ENCODE measurements at places on chromosomes 7 and 10.

- no peak for ATAC-seq
These were observed 44.2 kb downstream of the PPIF start for GRCh38 chr10:79391231-79392019.

- ATAC-seq, result peak; percentile 30
These were observed 493 bp downstream of the ZMIZ2 start for GRCh38 chr7:44748948-44749731.

GRCh38 chr10:97851341-97852001, 1.8 kb downstream of the GOLGA7B start:
- ATAC-seq, result no peak

- ATAC-seq, result no peak
These were observed 48.4 kb downstream of the SHH start for GRCh38 chr7:155763691-155764437.

DNA sequence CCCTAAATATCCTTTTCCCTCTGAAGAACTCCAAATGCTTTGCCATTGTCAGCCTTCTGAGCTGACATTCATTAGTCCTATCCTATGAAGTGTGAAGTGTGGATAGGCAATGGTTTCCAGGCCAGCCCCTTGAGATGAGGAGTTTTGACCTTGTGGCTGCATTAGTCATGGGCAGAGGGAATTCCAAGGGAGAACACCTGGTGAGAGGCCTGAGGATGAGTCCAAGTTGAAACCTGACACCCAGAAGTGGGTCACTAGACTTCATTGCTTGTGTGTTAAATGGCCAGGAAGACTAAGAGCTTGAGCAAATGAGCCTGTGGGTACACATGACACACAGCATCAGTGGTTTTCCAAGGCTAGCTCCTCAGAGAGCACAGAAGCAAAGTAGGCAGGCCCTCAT, 260.8 kb downstream of the SKAP2 start:
- ATAC-seq, result no peak

DNA sequence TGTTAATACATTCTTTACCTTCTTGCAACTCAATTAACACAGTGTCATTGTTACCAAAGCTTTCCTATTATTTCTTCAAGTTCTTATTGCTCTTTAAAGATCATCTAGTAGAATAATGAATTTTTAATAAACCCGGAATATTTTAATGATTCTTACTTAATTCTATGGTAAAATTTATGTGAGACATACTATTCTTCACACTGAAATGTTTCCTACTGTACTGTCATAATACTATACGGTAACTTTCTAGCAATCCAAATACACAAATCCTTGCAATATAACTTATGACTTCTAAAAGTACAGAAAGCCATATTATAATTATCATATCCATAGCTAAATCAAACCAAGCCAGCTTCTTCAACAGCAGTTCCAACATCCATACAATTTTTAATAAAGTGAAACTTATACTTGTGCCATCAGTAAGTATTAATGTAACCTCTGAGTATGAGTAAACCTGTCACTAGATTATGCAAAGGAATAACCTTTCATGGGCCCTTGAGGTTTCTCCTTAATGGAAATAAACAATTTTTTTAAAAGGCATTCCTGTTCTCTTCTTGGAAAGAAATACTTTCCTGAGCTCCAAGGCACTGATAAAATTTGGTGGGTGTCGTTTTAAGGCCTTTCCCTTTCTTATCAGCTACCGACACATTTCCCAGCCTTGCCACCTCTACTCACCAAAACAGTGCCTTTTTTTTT, 87.4 kb downstream of the IMMP2L start:
- no peak for ATAC-seq

DNA sequence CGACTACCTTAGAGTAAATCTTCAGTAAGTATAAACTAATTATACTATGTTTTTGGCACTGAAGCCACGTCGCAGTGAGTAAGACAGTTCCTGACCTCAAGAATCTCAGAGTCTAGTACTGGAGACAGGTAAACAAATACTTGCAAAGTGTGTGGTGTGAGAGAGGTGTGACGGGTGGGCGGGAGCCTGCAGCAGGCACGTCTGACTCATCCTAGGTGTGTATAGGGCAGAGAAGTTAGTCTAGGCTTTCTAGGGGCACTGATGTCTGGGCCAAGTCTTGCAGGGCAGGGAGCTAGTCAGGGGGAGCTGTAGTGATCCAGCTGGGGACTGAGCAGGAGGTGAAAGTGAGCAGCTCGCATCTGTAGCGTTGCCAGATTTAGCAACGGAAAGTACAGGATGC, 35.9 kb upstream of the SFTPD start:
- no peak for ATAC-seq

GRCh38 chr7:27303026-27303425, 60.4 kb downstream of the EVX1 start:
- no peak for ATAC-seq

DNA sequence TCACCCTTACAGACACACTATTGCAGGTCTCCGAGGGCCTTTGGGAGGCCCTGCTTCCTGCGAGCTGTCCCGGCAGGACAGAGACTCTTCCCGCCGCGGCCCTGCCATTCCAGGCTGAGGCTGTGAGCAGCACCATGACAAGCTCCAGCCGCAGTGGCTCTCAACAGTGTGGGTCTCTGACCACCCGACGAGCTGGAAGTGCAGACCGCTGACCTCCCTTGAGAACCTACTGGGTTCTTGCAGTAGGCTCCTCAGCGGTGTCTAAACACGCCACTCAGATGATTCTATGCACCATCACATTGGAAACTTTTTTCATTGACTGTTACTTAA, 303.4 kb downstream of the WDR37 start:
- no peak for ATAC-seq

GRCh38 chr7:76513817-76514799, 3.8 kb downstream of the UPK3B start:
- no peak for ATAC-seq

DNA sequence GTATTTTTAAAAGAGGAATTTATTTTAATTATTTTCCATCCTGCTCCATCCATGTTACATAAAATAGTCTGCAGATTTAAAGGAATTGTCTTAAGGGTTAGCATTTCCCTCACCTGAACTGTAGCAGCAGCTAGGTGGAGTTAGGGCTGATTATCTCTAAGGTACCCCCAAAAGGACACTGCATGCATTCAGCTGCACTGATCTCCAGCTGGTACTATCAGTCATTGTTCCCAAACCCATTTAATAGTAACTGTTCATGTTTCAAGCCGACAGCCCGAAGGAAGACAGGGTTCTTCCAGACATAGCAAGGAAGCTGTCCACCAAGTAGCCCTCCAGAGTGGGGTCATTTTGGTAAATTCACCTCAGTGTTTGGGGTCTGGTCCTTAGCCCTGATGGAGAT, 48.7 kb downstream of the FAM171A1 start:
- no peak for ATAC-seq

DNA sequence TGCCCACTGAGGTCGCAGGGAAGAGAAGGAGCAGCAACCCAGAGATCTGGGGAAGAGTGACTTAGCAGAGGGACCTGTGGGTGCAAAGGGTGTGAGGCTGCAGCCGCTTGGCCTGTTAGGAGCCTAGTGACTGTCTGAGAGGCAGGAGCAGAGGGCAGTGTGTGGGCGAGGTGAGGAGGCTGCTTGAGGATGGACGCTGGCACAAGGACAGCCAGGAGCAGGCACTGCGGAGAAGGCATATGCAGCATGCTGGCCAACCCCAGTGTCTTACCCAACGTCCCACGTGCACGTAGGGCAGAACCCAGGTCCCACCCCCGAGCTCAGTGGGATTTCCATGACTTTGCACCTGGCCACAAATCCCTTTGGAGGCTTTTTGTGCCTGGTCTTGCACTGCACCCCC, 54.1 kb downstream of the C10orf105 start:
- ATAC-seq, result no peak

GRCh38 chr10:124366825-124367224, 51.9 kb downstream of the OAT start:
- no peak for ATAC-seq

DNA sequence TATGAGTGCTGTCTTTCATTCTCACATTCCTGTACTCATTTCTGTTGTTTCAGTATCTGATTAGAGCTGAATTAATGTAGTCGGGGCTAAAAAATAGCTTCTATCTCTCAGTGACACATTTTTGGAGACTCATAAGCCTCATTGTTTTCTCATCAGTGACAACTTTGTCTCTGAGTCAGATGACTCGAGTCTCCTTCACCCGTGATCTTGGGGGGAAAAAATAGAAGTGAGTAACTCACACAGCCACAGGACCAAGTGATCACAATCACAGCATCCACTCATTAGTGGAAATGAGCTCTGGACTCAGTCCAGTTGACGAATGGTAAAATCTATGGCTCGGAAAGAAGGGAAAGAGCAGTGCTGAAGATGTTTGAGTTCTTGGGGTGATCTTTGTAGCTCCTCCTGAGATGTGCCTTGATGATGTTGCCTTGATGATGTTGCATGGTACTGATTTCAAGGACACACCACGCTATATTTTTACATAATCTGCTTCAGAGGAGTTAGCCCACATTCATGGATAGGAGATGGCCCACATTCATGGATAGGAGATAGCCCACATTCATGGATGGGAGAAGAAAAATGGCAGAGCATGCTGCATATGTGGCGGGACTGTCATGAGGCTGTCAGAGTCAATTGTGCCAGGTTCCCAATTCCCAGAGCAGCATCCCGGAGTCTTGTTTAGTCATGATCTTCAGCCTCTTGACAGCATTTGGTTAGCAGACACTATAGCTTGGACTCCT, 214.7 kb downstream of the CELF2 start:
- ATAC-seq, result no peak

GRCh38 chr7:31687024-31687748, at the start of gene PPP1R17:
PPP1R17 (plus strand) TSS chr7:31687215; CDS start chr7:31692442, 5,227 bp downstream.
- peak; percentile 89 for ATAC-seq

DNA sequence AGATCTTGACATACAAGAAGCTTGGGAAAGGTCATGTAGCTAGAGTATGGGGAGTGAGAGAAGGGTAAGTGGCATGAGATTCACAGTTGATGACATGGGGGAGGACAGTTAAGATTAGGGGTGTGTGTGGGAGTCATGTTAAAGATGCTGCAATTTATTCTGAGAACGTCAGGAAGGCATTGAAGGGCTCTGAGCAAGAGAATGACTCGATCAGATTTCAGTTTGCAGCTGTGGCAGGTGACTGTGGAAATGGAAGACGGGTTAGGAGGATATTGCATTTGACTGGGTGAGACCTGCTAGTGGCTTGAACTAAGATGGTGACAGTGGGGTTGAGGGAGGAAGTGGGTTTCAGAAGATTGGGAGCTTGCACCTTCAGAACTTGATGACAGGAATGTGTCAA, 5.6 kb downstream of the CDC123 start:
- ATAC-seq, result no peak

- no peak for ATAC-seq
These were observed 712.1 kb downstream of the PARD3 start for GRCh38 chr10:34102893-34103506.

- no peak for ATAC-seq
These were observed 517.8 kb downstream of the GRID1 start for GRCh38 chr10:85848756-85849155.

DNA sequence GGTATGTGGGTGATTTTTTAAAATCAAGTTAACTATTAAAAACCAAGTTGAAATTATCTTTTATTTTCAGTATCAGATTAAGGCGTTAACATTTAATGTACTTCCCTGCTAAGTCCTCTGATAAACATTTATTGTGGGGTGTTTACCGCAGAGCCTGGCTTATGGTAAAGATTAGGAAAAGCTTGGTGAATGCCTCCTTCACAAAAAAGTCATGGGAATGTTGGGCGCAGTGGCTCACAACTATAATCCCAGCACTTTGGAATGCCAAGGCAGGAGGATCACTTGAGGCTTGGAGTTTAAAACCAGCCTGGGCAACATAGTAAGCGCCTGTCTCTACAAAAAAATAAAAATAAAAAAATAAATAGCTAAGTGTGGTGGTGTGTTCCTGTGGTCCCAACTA, 53.3 kb downstream of the WAC start:
- ATAC-seq, result no peak

Data from motor neuron (in vitro differentiated cells).